Activated CD4-positive, alpha-beta T cell treated with anti-CD3 and anti-CD28 coated beads for 36 hours (primary cell): ENCODE measurements at places on chromosomes 2 and 18. TPM values are rescaled to one million over a fixed set of nuclear protein-coding genes. Genes with fewer than 3 reads are reported as not detected.

The DQX1 gene
- 0.41 TPM for total RNA-seq

The PSMG2 gene
- total RNA-seq = 118 TPM

The TOGARAM2 gene
- total RNA-seq = 3.3 TPM

The CRYGB gene
- not detected for total RNA-seq

The SPATA3 gene
- total RNA-seq = 1.3 TPM

The RAB31 gene
- 1.8 TPM for total RNA-seq

The VAMP5 gene
- total RNA-seq = 21.4 TPM

The UGT1A6 gene
- not detected for total RNA-seq

The VWC2L gene
- not detected for total RNA-seq

The CPLX4 gene
- not detected for total RNA-seq

The FOXI3 gene
- not detected for total RNA-seq

The CABYR gene
- total RNA-seq = 0.46 TPM

The STPG4 gene
- 0.23 TPM for total RNA-seq

The UNC80 gene
- not detected for total RNA-seq

The ATOH8 gene
- total RNA-seq = not detected

The ANKRD53 gene
- 0.14 TPM for total RNA-seq

The TLX2 gene
- total RNA-seq = 0.21 TPM

The ST6GAL2 gene
- not detected for total RNA-seq

The LRATD1 gene
- not detected for total RNA-seq

The FBXO15 gene
- total RNA-seq = 1.6 TPM

The AGAP1 gene
- 2.2 TPM for total RNA-seq

The SRD5A2 gene
- total RNA-seq = not detected

The SCN9A gene
- not detected for total RNA-seq

The PIEZO2 gene
- total RNA-seq = not detected

The KCNG2 gene
- total RNA-seq = not detected

The UPP2 gene
- total RNA-seq = not detected
